ENCODE measurements at places on chromosomes 5 and 9.
A peak's percentile ranks its signal among the peaks of the same experiment; 100 is the strongest.

GRCh38 chr5:92017776-92018175 is 634.7 kb upstream of the ARRDC3 start:
- DNase-seq: peak; percentile 72

DNA sequence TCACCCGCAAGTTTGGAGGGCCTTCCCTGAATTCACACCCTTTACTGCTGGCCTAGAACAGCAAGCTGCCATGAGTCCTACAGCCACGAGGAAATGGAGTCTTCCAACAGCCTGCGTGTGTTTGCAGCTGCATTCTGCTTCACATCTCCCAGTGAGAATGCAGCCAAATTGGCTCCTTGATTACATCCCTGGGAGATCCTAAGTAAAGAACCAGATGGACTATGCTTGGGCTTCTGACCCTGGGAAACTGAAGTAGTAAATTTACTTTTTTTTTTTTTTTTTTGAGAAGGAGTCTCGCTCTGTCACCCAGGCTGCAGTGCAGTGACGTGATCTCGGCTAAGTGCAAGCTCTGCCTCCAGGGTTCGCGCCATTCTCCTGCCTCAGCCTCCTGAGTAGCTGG is 617.0 kb upstream of the CDH18 start:
- no peak for DNase-seq

DNA sequence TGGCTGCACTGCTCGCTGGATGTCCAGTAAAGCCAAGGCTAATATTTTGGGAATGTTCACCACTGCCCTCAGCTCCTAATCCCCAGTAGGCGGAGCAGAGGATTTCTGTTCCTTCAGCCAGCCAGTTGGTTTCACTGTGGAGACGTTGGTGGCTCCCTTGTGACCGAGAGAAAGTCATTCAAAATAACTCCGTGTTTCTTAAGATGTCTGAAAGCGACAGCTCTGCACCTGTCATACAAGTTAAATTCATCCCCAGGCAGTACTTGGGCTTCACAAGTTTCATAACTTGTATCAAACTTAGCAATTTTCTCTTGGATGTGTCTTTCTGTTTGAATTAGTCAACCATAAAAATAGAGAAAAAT is 382 bp upstream of the CDKN2B start:
- no peak for DNase-seq

GRCh38 chr5:13997514-13997913 is 53.0 kb upstream of the DNAH5 start:
- DNase-seq: no peak

GRCh38 chr9:113895526-113895925 is 19.4 kb downstream of the ZNF618 start:
- peak; percentile 56 for DNase-seq

GRCh38 chr5:148912146-148912545 is 85.7 kb downstream of the ADRB2 start:
- no peak for DNase-seq

DNA sequence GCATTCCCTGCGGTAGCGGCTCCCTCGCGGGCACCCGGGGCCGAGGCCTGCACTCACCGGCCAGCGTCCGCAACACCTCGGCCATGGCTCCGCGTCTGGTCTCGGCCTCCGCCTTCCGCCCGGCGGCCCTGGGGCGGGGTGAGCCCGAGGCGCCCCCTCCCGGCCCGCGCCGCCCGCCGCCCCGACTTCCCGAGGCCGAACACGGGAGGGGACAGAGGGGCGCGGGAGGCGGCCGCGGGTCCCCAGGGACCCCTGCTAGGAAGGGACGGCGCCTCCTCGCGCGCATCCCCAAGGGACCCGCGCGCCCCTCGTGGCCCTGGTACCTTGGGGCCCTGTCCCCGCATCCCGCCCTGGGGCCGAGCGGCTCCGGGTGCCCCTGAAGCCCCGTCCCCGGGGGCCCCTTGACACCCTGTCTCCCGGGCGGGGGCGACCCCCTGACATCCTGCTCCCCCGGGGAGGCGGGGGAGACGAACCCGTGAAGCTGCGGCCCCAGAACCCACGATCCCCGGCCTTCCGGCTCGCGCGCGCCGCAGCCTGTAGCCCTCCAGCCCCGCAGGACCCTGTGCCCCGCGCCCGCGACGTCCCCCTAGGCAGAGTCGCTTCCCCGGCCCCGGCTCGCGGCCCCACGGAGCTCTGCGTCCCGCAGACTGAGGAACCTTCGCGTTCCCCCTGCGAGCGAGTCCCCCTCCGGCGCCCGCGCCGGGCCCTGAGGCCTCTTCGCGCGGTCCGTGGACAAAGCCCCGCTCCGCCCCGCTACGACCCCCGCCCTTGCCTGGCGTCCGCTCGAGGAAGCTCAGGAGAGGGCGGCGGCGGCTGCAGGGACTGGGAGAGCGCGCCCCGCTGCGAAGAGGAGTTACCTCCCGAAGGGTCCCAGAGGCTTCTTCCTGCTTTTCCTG is at the start of gene ABO:
Gene ABO, minus strand, starts transcription at position 97 of the 896 bp plus-strand sequence.
- DNase-seq: no peak

- no peak for DNase-seq
Observed at GRCh38 chr9:85900504-85901201, 40.3 kb upstream of the NAA35 start.

DNA sequence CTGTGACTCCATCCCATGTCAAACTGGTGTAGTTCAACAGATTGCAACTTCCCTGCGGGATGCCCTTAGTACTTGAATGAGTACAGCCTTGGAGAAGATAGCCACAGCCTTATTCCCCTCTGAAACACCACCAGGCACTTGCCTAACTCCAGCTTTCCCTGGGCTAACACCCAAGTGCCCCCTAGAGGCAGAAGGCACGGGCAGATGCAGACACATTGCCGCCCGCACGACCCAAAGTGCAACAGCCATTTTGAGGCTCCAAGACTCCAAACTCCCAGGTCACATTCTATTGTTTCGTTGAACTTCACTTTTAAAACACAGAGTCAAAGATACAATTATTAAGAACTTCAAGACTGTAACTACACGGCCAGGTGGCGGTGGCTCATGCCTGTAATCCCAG is 163.6 kb upstream of the CDH6 start:
- DNase-seq: no peak

GRCh38 chr5:91378752-91379211 is 4.3 kb downstream of the ARRDC3 start:
- DNase-seq: no peak

DNA sequence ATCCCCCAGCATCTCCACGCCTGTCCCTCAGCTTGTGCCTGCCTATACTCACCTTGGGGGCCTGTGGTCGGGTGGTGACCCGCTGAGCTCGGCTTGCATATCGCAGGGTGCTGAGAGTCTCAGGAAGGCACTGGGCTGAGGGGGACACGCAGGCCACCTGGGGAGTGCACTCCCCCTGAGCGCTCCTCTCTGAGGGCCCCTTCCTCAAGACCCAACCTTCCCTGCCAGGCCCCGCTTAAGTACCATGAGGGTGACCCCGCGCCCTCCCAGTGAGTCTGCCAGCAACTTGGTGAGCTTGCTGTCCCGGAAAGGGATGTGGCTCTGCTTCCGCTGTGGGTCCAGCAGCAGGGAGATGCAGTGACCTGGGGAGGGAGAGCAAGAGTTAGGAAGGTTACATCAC is 4.1 kb downstream of the KIF12 start:
- no peak for DNase-seq

GRCh38 chr5:12322042-12322441 is 417.8 kb upstream of the CTNND2 start:
- DNase-seq: no peak

- no peak for DNase-seq
Observed at GRCh38 chr5:174560861-174561260, 163.5 kb upstream of the MSX2 start.

GRCh38 chr5:7539571-7539970 is 143.6 kb downstream of the ADCY2 start:
- DNase-seq: no peak

DNA sequence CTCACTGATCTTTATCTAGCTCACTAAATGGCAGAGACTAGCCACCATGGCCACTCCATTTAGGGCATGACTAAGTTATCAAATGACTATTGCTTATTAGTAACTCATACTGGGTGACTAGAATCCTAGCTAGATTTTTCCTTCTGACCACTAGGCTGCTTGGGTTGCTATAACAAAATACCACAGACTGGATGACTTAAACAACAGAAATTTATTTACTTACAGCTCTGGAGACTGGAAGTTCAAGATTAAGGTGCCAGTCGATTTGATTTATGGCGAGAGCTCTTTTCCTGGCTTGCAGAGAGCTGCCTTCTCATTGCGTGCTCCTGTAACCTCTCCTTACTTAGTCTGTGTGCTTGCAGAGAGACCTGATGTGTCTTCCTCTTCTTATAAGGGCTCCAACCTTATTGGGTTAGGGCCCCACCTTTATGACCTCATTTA is 55.0 kb upstream of the APC start:
- DNase-seq: no peak

GRCh38 chr5:169433221-169433651 is 132.3 kb upstream of the SLIT3 start:
- no peak for DNase-seq

DNA sequence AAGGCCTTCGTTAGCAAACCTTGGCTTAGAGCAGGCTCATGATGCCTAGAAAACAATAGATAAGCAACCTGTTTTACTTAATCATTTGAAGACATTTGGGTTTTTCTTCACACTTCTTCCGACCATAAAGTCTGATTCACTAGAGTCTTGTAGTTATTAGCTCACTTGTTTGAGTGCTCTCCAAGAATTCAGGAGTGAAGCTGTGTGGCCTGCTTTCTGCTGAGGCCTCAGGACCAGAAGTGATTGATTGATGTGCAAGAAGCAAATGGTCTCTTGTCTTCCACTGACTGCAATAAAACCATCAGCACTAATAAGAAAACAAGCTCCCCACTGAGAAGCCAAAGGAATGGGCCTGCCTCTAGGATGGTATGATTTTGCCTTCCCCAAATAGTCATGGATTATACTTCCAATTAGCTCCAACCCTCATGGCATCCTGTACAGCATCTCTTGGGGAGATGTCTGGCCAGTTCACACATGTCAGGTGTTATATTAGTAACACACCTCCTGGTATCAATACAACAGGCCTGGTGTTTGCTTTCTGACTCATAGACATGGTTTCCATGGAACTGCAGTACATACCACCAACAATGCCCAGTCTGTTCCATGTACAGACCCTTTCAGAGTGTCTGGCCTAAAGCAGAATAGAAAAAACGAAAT is 317.6 kb downstream of the CWC27 start:
- no peak for DNase-seq

DNA sequence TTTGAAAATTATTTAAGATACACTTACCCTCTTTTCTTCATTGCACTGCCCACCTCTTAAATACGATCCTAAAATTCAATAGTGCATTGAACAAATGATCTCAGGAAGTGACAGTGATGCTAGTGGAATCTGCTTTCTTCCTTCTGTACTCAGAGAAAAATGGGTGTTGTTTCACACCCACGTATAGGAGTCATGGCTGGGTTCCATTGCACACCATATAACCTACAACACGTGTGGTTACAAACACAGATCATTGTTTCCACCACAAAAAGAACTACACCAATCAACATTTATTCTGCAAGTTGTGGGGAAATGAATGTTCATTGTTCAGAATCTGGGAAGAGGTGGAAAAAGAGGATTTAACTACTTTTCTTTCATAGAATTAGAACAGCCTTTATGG is 275.9 kb downstream of the MAN2A1 start:
- DNase-seq: no peak

- peak; percentile 83 for DNase-seq
Observed at GRCh38 chr5:65837139-65837538, 89.2 kb upstream of the ERBIN start.

DNA sequence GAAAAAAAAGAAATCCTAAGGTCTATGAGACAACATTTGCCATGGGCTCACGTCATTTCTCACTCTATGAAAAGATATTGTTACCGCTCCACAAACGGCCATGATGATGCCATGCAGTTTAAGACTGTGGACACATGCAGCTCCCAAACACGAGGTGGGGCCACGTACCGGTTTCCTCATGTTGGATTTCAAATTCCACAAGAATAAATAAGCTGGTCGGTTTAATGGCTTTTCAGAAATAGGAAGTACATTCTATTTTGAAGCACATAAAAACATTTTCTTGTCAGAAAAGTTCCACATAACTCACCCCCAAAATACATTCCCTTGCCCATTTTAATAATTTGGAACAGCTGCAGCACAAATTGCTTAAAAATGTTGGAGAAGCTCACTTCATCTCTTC is 130.6 kb downstream of the MYO10 start:
- peak; percentile 84 for DNase-seq

- DNase-seq: no peak
Observed at GRCh38 chr9:128887914-128888350, 6.0 kb downstream of the LRRC8A start.

- no peak for DNase-seq
Observed at GRCh38 chr9:101398930-101399642, 435 bp downstream of the ZNF189 start.

GRCh38 chr9:112696461-112696860 is 21.5 kb downstream of the INIP start:
- DNase-seq: no peak

DNA sequence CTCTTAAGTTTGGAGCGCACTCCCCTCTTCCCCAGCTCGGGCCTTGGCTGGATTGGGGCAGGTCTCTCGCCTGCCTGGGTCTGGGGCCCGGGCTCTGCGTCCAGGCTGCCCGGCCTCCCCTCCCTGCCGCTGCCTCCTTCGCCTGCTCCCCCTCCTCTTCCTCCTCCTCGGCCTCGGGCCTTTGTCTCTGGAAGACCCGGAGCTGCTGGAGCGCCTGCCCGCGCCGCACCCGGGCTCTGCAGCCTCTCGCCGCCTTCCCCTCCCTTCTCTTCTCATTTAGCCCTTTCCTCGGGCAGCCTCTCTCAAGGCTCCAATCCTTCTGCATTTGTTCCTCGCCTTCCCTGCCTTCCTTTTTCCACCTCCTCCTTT is 218.5 kb downstream of the C9orf50 start:
- DNase-seq: no peak

GRCh38 chr5:124650147-124650561 is 96.3 kb downstream of the ZNF608 start:
- no peak for DNase-seq

GRCh38 chr9:78295731-78296130 is 1.2 kb upstream of the PSAT1 start:
- no peak for DNase-seq

- no peak for DNase-seq
Observed at GRCh38 chr5:1801967-1802295, 724 bp downstream of the NDUFS6 start.

DNA sequence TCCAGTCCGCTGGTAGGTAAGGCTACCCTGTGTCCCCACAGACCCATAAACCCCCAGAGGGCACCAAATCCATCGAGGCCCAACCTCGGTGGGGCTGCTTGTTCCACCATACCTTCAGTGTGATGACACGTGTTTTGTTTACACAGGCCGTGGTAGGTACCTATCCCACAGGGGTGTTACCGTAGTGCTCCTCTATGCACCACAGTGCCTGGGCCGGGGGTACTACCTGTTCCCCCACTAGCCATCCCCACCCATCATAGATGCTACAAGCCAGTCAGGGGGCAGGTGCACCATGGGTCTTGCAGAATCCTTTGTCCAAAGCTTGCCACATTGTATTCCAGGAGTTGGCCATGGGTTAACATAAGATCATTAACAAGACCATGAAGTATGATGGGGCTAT is 796.2 kb downstream of the EFNA5 start:
- DNase-seq: no peak

GRCh38 chr5:173984218-173984617 is 4.8 kb upstream of the C5orf47 start:
- no peak for DNase-seq

- DNase-seq: peak; percentile 65
Observed at GRCh38 chr9:103802068-103802467, 292.0 kb upstream of the SMC2 start.

- DNase-seq: no peak
Observed at GRCh38 chr9:91757782-91758181, 192.2 kb downstream of the ROR2 start.
